ENCODE measurements at places on chromosomes 3 and 15.
A peak's percentile ranks its signal among the peaks of the same experiment; 100 is the strongest.

DNA sequence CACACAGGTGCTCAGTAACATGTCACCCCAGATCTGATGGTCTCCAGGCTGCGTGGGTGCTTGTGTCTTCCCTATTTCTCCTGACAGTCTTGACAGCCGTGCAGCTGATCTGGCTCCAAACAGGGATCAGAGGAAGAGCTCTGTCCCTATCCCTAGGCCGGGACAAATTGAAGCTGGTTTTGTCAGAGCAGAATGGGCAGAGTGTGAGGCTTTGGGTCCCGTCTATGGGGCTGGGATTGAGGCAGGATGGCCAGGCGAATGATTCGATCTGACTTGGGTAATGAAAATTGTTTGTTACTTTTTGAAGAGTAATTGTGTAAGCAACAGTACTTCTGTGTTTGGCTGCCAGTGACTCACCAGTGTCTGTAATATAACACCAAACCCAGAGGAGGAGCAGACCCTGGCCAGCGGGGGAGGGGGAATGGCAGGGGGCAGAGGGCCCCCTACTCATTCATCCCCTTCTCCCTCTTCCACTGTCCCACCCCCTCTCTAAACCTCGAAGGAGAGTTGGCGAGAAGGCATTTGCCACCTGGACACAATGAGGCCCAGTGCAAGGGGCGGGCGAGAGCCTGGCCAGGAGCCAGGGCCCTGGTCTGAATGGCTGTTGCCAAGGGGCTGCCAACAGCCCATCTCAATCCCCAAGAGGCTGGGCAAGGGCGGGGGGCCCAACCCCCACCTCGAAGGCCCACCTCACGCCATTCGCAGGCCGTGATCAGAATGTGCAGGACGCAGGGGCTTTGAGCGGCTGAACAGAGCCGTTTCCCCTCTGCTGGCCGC lies 4.9 kb upstream of the MAGEF1 start:
- DNase-seq: no peak

DNA sequence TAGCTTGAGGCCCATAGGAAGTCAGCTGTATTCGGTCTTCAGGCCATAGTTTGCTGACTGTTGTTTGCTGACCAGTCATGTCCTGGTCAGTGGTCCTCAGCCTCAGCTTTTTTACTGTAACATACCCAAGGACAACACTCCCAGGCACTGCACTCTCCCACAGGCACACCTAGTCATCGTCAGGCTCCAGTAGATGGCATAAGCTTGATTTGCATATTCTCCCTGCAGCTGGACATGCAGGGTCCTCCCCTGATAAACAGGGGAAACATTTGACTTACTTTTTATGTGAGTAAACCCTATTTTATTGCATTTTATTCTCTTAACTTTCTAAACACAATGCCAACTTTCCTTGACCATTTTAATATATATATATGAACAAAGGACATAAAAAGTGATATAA lies 22.9 kb downstream of the ARHGEF3 start:
- no peak for DNase-seq

DNA sequence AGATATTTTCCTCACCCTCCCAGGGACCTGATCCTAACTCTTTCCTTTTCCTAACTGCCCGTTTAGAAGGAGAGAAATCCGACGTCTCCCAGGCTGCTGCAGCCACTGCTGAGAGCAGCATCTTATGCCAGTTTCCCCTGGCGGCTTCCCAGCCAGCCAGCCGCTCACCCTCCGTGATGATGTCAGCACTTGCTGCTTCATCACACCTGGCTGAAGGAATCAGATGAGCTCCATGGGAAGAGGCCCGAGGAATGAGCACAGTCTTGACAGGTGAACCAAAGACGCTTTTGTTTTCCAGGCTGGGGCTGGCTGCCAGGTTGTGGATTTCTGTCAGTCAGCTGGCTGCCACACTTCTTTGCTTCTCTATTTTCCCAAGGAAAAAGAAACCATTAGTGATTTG lies 445.1 kb upstream of the RBMS3 start:
- DNase-seq: no peak

- no peak for DNase-seq
Observed at GRCh38 chr3:43685921-43686320, 4.8 kb upstream of the ABHD5 start.

- DNase-seq: no peak
Observed at GRCh38 chr15:80151148-80151547, 1.7 kb upstream of the FAH start.

DNA sequence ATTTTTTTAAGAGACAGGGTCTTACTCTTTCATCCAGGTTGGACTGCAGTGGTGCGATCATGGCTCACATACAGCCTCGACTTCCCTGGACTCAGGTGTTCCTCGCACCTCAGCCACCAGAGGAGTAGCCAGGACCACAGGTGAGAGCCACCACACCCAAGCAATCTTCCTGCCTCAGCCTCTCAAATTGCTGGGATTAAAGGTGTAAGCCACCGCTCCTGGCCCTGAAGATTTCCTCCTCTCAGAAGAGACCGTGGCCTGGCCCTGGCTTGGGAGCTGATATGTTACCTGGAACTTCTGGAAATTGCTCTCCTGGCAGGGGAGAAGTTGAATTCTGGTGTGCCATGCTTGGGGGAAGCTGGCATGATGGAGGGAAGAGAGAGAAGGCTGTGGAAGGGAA lies 36.2 kb downstream of the PPCDC start:
- DNase-seq: no peak

GRCh38 chr3:5841599-5841998 lies 654.1 kb downstream of the EDEM1 start:
- no peak for DNase-seq

GRCh38 chr3:180563406-180563805 lies 38.6 kb upstream of the TTC14 start:
- peak; percentile 2 for DNase-seq

DNA sequence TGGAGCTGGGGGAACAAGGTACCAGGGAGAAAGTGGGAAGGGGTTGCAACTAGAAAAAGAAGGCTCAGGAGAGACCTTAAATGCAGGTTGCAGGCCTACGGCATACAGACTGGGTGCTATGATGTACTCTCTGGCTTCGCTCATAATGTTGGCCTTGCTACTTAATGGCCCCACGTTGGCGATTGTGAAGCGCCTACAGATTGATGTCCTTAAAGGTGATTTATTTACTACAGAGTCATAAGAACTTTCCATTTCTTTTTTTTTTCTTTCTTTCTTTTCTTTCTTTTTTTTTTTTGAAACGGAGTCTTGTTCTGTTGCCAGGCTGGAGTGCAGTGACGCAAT lies 25.4 kb downstream of the ZBTB38 start:
- no peak for DNase-seq

DNA sequence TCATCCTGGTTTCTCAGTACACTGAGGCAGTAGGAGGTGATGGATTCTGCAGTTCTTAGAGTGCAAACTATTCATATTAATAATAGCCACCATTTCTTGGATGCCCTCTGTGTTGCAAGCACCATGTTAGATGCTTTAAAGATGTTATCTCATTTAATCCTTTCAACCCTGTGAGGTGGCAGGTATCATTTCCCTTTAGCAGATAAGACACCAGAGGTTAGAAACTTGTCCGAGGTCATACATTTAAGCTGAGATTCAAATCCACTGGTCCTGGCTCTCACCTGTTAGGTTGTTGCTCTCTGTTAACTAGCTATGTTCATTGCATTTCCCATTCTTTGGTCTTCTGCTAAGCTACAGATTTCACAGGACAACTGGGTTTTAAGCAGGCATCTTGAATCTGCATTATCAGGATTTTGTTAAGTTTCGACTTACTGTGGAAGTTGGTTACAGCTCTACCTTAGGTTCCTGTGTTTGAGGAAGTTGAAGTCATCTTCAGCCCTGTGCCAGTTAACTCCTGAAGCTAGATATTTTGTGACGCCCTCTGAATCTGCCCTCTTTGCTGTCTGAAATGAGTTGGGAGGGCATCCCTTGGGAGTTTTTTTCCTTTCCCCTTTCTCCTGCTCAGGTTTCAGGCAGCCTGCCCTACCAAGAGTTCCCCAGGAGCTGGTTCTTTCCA lies 6.4 kb downstream of the PDE8A start:
- no peak for DNase-seq

DNA sequence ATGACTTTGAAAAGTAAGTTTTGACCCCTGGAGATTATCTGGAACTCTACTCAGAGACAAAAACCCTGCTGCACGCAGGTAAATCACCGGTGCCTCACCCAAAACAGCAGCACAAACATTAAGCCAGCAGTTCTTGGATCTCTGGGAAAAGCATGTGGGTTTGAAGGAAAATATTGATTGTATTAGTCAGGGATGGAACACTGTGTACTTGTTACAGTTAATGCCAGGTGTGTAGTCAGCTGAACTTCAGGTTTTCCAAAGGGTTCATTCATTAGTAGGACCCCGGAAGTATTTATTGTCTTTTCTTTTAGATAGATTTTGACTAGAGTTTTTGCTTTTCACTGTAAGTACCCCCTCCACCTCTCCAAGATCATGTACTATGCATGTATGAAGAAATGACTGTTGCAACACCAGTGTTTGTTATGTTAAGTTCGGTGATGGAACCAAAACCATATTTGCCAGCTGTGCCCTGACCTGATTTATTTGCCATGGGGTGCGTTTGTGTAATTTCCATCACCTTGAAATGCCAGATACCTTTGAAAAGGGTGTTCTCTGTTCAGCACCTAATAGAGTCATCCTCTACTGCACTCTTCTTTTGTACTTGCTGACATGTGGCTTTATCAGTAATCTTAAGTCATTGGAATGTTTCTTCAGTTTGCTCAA lies 14.5 kb downstream of the ARHGEF26 start:
- no peak for DNase-seq

GRCh38 chr3:182005701-182006100 lies 294.0 kb downstream of the SOX2 start:
- DNase-seq: no peak

DNA sequence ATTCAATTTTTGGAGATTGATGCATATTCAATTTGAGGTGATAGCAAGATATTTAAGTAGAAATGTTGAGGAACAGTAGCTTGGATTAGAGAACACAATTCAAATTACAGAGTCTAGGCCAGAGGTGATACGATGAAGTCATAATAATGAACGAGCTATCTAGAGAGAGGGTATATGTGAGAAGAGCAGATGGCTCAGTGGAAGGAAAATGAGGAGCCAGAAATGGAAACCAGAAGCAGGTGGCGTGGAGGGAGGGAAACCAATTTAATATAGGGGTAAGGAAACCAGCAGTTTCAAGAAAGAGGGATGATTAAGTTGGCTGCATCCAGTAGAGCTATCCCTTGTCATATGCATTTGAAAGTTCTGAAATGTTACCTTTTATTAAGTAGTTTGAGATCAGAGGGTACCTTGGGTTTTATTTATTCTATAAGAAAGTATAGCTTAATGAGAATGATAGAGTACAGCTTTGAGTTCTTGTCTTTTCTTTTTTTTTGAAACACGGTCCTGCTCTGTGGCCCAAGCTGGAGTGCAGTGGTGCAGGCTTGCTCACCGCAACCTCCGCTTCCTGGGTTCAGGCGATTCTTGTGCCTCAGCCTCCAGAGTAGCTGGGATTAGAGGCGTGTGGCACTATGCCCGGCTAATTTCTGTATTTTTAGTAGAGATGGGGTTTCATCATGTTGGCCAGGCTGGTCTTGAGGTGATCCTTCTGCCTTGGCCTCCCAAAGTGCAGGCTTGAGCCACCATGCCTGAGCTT lies 22.1 kb downstream of the NCK1 start:
- no peak for DNase-seq

DNA sequence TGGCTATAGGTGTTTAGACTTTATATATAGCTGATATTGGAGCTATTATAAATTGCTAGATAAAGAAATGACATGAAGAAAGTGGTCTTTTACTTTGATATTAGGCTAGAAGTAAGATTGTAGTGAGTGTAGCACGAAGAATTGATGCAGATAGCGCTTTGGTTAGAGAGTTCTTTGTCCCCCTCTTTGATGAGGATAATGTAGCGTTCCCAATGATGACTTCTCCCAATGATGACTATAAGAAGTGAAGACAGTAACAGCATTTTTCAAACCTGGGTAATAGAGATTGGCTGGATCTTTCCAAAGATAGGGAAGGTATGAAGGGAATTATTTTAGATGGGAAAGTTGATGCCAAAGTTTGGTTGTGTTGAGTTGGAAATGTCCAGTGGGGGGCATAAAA lies 4.3 kb downstream of the MINDY2 start:
- DNase-seq: no peak

GRCh38 chr3:113629584-113630421 lies 66.6 kb downstream of the USF3 start:
- DNase-seq: no peak

DNA sequence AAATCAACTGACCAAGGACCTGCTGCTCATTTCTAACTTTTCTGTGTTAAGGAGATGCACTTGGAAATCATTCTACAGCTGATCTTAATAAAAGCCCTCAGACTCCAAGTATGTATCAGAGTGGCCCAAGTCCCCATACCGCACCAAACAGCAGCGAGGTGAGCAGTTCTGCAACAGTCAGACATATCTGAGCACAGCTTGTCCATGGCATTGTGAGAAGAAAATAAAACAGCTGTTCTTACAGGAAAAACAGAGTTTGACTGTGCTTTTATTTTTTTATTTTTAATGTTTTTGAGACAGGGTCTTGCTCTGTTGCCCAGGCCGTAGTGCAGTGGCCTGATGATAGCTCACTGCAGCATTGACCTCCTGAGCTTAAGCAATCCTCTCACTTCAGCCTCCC lies 131.8 kb downstream of the ADAMTS9 start:
- DNase-seq: no peak

DNA sequence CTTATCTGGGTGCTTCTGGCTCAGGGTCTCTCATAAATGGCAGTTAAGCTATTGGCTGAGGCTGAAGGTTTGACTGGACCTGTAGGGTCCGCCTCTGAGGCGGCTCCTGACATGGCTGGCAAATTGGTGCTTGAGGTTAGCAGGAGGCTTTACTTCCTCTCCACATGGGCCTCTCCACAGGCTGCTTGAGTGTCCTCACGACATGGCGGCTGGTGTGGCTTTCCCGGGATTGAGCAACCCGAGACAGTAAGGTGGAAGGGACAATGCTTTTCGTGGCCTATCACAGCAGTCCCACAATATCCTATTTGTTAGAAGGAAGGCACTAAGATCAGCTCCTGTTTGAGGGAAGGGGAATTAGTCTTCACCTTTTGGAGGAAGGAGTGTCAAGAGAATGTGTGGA lies 267.3 kb upstream of the LRRFIP2 start:
- no peak for DNase-seq

GRCh38 chr15:88695101-88695500 lies 56.3 kb downstream of the ISG20 start:
- no peak for DNase-seq

DNA sequence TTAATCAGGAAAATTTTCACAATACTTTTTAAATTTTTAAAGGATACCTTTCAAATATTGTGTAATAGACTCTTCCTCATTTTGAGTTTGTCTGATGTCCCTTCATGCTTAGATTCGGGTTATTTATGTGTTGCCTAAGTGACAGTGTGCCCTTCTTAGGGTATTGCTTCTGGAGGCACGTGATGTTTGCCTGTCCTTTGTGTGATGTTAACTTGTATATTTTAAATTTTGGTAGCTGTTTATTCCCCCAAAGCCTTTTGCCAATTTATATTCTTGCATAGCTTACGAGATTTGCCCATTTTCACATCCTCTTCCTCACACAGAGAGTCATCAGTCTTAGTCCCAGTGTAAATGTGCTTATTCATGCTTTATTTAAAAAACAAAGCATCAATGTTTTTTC lies 433.1 kb downstream of the EPHB1 start:
- no peak for DNase-seq

- DNase-seq: no peak
Observed at GRCh38 chr3:57184526-57184925, 15.3 kb downstream of the HESX1 start.

- no peak for DNase-seq
Observed at GRCh38 chr3:144791034-144791433, 819.4 kb downstream of the DIPK2A start.

GRCh38 chr3:27194861-27195483 lies 174.2 kb downstream of the NEK10 start:
- no peak for DNase-seq

GRCh38 chr15:51315726-51316125 lies 22.7 kb downstream of the CYP19A1 start:
- DNase-seq: no peak
